ENCODE measurements at places on chromosomes 12 and 14. TPM values are rescaled to one million over a fixed set of nuclear protein-coding genes. Genes with fewer than 3 reads are reported as not detected.

FOXA1 gene
- 0.34 TPM for total RNA-seq

PRR4 gene
- 0.32 TPM for total RNA-seq

- no peak for DNase-seq
Observed at GRCh38 chr12:73452672-73453469, 1084.8 kb upstream of the ATXN7L3B start.

DNA sequence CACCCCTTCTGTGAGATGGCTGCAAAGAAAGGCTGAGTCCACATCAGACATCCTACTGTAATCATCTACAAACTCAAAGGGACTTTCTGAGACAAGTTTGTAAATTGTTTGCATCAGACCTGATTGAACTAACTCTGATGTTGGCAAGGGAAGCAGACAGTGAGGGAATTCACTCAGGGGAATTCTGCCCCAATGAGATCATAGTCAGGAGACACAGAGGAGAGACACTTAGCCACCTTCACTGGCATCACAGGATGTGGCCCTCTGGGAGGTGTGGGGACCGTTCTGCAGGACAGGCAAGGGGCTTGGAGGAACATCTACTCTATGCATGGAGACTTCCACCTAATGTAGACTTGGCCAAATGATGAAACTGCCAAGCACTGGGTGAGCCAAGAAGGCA, 70.7 kb upstream of the DDX11 start:
- no peak for DNase-seq

TCL1B gene
- not detected for total RNA-seq

CEBPE gene
- not detected for total RNA-seq

GRCh38 chr12:107331912-107332311, 238.6 kb upstream of the CRY1 start:
- DNase-seq: no peak

- no peak for DNase-seq
Observed at GRCh38 chr12:52015532-52016041, 8.8 kb downstream of the TAMALIN start.

SLCO1B1 gene
- total RNA-seq: not detected

DNA sequence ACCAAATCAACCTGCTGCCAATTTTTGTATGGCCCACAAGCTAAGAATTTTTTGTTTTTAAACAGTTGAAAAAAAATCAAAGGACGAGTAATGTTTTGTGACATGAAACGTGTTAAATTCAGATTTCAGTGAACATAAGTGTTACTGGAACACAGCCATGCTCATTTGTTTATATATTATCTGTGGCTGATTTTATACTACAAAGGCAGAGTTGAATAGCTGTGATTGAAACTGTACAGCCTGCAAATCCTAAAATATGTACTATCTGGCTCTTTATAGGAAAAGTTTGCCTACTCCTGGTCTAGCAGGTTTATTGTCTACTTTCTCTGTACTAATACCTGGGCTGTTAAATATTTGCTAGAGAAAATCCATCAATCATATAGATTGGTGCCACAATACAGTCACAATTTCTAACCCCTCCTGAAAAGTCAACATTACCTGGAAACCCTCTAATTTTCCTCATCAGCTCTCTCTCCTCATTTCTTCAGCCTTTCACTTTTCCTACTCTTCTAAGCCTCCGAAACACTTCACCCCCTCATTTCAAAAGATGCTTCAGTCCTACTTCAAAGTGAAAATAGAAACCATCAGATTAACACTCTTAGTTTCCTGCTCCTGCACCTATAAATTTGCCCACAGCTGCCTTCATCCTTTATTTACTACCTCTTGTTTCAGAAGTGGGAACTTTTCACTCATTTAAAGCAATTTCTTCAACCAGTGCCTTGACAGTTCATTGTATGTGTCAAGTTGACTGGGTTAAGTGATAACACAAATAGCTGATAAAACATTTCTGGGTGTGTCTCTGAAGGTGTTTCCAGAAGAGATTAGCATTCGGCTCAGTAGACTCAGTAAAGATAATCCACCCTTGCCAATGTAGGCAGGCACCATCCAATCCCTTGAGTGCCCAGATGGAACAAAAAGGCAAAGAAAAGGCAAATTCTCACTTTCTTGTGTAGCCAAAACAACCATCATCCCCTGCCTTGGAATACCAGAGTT, 18.0 kb upstream of the C2CD5 start:
- no peak for DNase-seq

DNA sequence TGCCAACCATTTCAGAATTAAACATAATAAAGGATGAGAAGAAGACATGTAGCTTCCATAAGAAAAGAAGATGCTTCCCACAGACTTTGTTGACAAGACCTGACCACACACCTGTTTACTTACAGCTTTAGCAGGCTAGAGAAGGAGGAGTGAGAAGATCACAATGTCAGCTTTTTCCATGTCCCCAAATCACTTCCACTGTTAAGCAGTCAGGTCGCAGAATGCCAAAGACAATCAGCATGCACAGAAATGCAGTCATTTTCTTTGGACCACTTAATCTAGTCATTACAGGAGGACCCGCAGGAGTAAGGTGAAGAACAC, 314.9 kb downstream of the SSPN start:
- DNase-seq: no peak

DNA sequence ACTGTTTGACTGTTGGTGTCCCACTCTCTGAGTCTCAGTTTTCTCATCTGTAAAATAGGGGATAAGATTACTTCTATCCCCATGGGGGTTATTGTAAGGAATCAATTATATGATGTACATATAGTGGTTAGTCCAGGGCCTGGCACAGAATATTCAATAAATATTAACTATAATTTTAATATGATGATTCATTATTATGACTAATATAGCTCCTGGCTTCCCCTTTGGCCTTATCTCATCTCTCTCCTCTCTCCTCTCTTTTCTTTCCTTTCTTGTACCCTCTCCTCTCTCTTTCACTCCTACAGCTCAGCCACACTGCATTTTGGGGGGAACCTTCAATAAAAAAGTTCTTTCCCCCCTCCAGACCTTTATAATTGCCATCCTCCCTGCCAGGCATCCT, 21.1 kb downstream of the TMEM233 start:
- DNase-seq: no peak

GRCh38 chr14:72075649-72076334, 143.6 kb downstream of the RGS6 start:
- no peak for DNase-seq

ATL1 gene
- 0.79 TPM for total RNA-seq

GRCh38 chr12:42903736-42904135, 314.2 kb upstream of the PRICKLE1 start:
- DNase-seq: no peak

DNA sequence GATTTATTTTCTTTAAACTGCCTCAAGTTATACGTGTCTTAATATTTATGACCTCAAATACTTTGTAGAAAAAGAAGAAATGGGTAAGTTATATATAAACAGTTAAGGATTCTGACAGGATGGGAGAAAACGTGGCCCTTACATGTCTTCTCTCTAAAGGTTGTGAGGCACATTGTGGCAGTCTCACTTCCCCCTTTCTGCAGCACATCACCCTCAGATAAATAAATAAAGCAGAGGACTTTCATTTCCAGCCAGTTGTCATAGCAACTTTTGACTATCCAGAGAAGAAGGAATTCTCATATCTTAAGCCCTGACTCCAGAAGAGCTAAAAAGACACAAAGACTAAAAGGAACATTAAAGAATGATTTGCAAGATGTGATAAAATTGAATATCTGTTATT, 28.8 kb upstream of the CEP83 start:
- DNase-seq: no peak

DNA sequence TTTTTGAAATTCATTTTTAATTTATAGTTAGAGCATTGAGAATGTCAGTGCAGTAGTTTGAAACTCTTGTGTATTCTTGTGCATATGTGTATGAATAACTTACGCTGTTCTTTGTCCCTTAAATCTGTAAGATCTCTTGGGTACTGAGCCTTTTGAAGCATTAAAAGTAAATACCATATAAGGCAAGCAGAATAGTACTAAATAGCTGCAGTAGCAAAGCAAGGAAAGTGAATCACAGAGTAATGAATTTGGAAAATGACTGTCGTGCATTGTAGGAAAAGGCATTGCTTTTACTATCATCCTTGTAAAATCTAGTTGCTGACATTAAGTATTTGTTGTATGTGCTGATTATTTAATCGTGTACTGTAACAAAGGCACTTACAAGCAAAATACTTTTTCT, 12.1 kb downstream of the CNOT2 start:
- DNase-seq: no peak

- DNase-seq: no peak
Observed at GRCh38 chr12:109831929-109832328, 1.3 kb downstream of the TRPV4 start.

DNA sequence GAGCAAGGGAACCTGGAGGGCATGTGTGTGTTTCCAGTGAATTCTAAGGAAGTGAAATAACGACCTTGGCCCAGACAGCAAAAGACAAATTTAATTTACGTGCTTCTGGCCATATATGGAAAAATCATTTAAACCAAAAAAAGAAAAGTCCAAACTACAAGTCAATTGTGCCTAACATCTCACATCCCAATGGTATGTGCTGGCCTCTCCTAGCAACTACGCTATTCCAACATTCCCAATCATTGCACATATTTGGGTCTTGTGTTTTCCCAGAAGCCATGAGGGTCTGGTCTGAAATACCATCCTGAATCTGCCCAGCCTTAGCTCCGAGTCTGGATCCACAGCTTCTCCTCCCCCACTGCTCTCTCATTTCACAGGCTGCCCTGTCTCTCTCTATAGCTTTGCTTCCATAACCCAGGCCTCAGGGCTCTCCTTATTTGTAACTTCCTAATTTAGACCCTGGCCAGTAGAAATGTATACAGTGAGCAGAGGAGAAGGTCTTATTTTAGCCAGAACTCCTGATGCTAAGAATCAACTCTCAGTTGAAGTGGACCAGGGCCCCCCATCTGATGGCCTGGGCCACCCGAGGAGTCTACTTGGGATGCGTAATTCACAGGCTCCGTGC, 224.6 kb downstream of the ANO2 start:
- DNase-seq: no peak

DNA sequence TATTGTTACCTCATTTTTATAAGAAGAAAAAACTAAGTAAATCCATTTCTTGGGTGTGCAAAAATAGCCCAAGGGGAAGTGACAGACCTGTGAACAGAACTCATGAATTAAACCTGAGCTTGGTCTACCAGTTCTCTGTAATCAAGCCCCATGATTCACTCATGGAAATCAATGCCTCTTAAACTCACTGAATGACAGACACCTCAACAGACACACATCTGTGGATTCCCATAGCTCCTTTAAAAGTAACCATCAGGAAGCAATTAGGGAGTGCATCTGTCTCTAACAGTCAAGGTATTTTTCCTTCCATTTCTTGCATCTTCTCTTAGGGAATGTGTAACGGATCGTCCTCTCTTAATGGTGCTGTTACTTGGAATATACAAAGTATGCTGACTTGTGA, 215.0 kb upstream of the EEA1 start:
- no peak for DNase-seq

DNA sequence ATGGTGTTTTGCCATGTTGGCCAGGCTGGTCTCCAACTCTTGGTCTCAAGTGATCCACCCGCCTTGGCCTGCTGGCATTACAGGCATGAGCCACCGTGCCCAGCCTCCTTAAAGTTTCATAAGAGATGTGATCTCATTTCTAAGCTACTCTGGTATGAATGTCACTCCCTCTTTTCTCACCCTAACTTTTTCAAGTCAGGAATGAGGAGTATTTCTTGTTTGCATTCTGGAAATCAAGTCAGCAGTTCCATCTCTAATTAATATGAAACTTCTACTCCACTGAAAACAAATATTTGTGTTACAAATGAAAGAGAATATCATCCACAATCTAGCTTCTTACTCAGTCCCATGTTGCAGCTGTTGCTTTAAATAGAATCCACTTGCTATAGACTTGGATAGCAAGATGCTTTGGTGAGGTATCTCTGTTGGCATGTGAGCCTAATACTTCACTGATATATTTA, 61.3 kb downstream of the ARF6 start:
- DNase-seq: no peak

GRCh38 chr12:122749569-122750332, 2.9 kb upstream of the DENR start:
- no peak for DNase-seq

KCNK13 gene
- not detected for total RNA-seq

CLEC6A gene
- total RNA-seq: not detected

DNA sequence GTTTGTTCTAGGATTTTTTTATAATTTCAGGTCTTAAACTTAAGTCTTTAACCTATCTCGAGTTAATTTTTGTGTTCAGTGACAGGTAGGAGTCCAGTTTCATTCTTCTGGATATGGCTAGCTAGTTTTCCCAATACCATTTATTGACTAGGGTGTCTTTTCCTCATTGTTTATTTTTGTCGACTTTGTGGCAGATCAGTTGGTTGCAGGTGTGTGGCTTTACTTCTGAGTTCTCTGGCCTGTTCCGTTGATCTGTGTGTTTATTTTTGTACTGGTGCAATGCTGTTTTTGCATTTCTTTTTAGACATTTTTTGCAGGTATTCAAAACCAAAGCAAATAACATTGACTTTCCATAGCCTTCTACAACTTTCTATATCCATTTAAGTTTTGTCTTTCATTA, 121.7 kb downstream of the ETNK1 start:
- DNase-seq: no peak

DNA sequence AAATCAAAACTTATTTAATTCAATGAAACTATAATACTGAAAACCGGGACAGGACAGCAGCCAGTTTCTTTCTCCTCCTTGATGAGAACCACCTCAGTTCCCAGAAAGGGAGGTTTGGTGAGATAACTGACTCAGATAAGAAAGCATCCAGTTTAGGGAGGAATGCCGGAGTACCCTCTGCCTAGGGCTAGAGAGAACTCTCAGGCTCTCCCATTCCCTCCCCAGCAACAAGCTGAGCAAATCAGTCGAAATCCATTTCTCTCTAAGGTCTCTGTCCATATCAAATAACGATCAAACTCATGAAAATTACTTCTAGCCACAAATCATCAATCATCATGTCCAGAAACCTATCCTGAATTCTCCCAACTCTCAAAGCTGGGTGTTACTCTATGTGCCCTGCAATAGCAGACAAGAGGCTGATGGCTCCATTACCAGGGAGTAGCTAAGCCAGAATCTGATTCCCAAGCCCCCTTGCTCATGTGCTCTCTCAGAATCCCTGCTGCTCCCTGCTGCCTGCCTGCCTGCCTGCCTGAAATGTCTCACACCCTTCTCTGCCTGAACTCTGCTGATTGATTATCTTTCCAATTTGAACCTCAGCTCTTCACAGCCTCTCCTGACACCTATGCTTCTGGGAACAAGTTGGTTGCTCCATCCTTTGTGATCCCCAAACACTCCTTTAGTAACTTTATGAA, 49.4 kb downstream of the SLC25A47 start:
- DNase-seq: no peak

DNA sequence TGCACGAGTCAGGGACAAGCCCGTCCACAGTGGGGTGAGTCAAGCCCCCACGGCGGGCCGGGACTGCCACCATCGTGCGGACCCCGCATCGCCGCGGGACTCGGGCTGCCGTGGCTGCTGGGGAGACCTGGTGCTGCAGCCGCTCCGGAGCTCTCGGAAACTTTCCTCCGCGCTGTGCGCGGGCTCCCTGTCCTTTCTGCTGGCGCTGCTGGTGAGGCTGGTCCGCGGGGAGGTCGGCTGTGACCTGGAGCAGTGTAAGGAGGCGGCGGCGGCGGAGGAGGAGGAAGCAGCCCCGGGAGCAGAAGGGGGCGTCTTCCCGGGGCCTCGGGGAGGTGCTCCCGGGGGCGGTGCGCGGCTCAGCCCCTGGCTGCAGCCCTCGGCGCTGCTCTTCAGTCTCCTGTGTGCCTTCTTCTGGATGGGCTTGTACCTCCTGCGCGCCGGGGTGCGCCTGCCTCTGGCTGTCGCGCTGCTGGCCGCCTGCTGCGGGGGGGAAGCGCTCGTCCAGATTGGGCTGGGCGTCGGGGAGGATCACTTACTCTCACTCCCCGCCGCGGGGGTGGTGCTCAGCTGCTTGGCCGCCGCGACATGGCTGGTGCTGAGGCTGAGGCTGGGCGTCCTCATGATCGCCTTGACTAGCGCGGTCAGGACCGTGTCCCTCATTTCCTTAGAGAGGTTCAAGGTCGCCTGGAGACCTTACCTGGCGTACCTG, 1.1 kb downstream of the PDE3A start:
- no peak for DNase-seq

Data from activated T-cell treated with anti-CD3 and anti-CD28 coated beads, Interleukin-2, amount 50 U/mL, for 4 hours (primary cell).